ENCODE measurements at places on chromosomes 4 and X. TPM values are rescaled to one million over a fixed set of nuclear protein-coding genes. Genes with fewer than 3 reads are reported as not detected.
A peak's percentile ranks its signal among the peaks of the same experiment; 100 is the strongest.

DNA sequence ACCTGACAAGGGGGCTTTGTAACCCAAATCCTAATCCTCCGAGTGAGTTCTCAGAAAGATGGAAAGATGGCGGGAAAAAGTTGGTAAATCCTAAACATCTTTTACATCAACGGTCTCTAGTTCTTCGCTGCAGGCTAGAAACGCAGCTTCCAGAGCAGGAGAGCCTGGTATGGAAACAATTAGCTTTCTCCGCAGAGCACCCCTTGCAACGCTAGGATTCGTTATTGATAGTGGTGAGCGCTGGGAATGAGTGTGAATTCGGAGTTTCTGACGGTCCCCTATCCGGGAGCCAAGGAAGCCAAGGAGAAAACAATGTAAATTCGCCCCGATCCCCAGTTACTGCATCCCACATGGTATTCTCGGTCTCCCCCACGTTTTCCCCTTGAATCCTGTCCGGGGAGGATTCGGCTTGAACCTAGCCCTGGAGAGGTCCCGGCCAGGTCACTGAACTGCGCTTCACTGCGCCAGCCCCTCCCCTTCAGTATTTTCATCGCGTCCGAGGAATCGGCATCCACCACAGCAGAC lies 4.7 kb upstream of the NEUROG2 start:
- no peaks in the 10 kb centered on the region for H3K36me3 ChIP-seq
- peak overlapping the region; percentile 36 for H3K4me3 ChIP-seq
- no peak for DNase-seq

DNA sequence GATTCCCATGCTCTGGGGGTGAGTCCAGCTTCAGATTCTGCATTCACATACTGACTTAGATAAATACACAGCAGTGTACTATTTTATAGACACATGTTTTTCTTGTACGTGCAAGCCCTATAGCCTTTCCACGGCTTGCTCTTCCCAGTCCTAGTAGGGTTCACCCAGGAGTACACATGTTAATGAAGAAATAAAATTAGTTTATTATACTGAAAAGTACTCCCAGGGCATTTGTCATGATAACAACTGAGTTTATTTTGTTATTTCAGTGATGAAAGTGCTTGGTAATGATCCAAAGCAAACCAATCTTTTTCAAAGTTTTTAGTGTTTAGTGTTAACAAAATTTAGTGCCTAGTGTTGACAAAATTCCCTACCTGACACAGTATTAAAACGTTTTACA lies 21.3 kb downstream of the MAPK10 start:
- H3K27ac ChIP-seq: no peak overlapping the region
- no peaks in the 10 kb centered on the region for H3K4me1 ChIP-seq
- no peak overlapping the region for H3K4me3 ChIP-seq
- no peaks in the 10 kb centered on the region for H3K36me3 ChIP-seq
- DNase-seq: no peak

DNA sequence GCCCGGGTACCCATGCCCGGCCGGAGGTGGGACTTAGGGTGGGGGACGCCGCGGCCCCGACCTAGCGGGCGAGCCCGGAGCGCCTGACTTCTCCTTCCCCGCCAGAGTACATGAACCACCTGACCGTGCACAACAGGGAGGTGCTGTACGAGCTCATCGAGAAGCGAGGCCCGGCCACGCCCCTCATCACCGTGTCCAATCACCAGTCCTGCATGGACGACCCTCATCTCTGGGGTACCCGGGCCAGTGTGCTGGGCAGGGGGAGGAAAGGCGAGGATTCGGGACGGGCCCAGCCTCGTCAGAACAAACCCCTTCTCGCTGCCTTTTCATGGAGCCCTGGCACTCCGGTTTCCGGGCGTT lies 622 bp downstream of the TAFAZZIN start:
- H3K27me3 ChIP-seq: no peaks in the 10 kb centered on the region
- peak overlapping the region; percentile 89 for H3K27ac ChIP-seq
- peaks cover 7% of the 10 kb centered on the region for H3K36me3 ChIP-seq
- peak; percentile 81 for DNase-seq

DNA sequence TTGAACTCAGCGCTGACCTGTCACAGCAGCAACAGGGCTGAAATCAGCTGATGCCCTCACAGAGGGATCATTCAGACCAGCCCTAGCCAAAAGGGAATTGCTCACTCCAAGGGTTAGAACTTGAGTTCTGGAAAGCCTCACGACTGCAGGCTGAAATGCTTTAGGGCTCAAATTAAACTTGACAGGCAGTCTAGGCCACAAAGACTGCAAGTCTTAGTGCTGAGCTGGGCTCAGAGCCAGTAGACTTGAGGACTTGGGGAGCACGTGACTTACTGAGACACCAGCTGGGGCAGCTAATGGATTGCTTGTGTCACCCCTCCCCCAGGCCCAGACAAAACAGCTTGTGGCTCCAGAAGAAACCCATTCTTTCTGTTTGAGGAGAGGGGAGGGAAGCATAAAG lies 119.0 kb upstream of the SLC6A14 start:
- H3K27me3 ChIP-seq: no peaks in the 10 kb centered on the region
- no peak overlapping the region for H3K4me3 ChIP-seq
- no peak for DNase-seq
- no peaks in the 10 kb centered on the region for H3K4me1 ChIP-seq
- no peak overlapping the region for H3K27ac ChIP-seq

GAGE12F gene
- total RNA-seq: not detected
